ENCODE measurements at places on chromosomes 11 and 22.
A peak's percentile ranks its signal among the peaks of the same experiment; 100 is the strongest.

GRCh38 chr11:45440111-45440510, 154.0 kb upstream of the SYT13 start:
- no peak for DNase-seq

DNA sequence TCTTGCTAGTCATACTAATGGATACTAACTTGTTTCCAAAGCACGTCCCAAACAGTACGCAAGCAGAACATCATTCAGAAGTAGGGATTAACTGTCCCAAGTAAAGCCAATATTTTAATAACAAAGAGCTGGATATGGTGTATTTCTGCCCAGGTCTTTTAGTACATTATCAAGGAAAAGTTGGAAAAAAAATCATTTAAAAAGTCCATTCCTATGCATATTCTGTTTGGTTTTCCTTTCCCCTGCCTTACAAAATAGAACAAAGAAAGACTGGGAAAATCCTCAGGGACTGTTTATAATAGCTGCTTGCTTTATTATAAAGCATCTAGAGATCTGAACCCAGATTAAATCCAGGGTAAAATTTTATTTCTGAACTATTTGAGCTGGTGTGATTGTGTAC, 83.9 kb downstream of the UVRAG start:
- no peak for DNase-seq

DNA sequence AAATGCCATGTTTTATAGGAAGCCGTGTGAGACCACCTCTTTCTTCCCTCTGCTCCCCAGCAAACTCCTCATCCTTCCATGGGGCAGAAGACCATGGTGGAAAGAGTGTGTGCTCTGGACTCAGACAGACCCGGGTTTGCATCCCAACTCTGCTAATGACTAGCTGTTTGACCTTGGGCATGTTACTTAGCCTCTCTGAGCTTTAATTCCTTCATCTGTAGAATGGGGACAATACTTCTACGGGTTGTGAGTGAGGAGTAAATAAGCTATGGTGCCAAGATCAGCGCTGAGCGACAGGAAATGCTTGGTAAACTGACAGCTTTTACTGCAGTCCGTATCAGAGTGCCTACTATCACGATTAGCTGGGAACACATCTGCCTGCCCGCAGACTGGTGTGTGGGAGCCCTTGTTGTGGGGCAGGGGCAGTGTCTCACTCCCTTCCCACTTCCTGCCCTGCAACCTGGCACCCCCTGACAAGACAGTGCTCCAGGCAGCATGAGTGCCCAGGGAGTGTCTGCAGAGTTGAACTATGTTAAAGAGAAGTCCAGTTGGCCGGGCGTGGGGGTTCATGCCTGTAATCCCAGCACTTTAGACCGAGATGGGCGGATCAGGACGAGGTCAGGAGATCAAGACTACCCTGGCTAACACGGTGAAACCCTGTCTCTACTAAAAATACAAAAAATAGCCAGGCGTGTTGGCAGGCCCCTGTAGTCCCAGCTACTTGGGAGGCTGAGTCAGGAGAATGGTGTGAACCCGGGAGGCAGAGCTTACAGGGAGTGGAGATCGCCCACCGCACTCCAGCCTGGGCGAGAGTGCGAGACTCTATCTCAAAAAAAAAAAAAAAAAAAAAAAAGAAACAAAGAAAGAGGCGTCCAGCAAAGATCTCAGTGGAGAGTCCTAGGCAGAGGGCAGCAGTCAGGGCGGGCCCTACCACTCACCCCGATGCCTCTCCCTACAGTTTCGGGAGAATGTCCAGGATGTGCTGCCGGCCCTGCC, 2.2 kb downstream of the SEC14L2 start:
- DNase-seq, result peak; percentile 31

GRCh38 chr11:121661880-121662486, 209.2 kb upstream of the SORL1-AS1 start:
- DNase-seq, result peak; percentile 27

GRCh38 chr11:9688716-9689511, 25.0 kb downstream of the SWAP70 start:
- DNase-seq, result peak; percentile 55

GRCh38 chr11:22337596-22338485, at the start of gene SLC17A6:
Gene SLC17A6 (plus strand): TSS chr11:22338381. CDS start chr11:22338534, 153 bp downstream.
- peak; percentile 32 for DNase-seq

- DNase-seq, result no peak
Observed at GRCh38 chr11:115501893-115502589, 2.2 kb downstream of the CADM1 start.

DNA sequence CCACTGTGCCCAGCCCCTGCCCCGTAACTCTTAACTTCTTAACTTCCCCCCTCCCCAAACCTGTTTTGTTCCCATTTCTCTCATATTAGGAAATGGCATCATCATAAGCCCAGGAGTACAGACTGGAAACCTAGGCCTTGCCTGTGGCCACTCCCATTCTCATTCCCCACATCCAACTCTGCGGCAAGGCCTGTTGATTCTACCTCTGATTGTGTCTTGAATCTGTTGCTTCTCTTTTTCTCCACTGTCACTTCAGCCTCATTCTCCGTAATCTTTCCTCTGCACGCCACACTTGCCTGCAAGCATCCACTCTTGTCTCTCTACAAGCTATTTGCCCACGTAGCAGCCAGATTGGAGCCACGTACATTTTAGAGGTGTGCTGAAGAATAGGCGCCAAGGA, 25.2 kb downstream of the SGSM3 start:
- DNase-seq, result no peak

DNA sequence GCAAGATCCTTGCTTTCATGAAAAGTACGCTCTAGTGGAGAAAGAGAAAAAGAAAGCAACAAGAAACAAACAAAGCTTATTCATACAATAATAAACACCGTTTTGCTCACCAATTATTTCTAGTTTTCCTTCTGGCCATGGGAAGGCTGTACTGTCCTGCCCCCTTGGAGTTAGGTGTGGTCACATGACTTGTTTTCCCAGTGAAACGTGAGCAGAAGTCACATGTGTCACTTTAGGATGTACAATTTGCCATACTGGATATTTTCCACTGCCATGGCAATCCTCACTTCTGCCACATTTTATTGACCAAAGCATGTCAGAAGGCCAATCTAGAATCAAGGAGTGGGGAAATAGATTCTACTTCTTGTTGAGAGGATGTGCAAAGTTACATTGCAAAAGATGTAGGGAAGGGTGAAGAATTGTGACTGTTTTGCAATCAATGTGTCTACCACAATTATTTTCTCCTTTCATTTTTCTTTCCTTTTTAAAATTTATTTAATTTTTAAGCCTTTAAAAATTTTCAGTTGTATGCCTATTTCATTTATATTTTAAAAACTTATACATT, 24.3 kb upstream of the TRAF6 start:
- no peak for DNase-seq

DNA sequence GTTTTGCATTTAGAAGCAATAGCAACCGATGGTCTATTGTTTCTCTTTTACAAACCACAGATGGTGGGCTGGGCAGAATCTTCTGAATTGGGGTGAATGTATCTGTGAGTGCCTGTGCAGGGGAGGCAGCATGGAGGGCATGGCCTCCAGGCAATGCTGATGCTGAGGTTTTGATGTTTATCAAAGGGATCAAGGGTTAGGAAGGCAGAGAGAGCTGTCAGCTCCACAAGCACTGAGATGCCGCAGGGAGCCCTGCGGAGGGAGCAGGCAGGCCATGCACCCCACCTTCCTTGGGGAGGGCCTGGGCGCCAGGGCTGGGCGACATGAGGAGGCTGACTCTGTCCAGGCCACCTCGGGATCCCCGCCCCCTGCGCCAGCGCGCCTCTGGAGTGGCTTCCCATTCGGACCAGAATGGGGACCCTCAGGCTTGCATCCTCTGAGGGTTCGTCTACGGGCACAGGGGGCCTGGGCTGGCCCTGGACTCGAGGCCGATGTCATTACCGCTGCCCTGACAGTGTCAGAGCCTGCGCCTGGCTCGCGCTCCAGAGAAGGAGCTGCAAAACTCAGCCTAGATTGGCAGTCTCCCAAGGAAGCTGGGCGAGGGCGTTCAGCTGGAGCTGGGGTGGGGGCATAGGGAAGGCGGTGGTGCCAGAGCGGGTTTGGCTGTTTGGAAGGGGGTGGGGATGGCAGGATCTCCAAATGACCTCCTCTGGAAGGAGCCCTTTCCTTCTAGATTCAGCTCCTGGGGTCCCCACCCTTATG, 13.9 kb upstream of the TH start:
- no peak for DNase-seq

- no peak for DNase-seq
Observed at GRCh38 chr11:79393362-79394043, 47.3 kb downstream of the TENM4 start.

DNA sequence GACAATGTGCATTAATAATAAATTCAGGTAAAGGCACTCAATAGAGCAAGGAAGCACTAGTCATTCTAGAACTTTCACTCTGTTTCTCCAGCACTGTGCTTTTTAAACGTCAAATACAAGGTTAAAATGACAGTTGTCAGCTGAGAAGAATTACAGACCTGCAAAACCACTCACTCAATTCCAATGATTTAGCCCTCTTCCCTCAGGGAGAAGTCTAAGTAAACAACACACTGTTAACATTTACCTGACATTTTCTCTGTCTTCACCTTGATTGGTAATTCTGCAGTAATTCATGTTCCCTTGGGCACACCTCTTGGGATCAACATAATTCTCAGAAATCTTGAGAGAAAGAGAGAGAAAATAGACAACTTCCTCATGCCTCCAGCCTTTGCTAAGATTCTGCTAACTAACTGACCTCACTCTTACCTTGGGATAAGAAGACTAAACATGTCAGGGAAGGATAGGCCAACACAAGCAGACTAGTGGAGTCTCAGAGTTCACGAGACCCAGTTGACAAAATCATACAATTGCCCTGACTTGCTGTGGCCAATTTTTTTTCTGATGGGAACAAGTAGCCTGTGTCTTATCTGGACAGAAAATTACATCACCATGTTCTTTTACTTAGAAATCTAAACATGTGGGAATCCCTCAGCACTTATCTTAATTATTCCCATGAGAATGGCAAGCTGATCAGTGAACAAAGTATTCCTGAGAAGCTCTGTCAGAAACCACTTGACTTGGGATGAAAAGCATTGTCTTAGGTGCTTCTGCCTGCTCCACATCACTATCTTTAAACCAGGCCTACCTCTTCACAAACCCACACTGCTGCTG, 516.8 kb upstream of the FAT3 start:
- DNase-seq, result no peak

DNA sequence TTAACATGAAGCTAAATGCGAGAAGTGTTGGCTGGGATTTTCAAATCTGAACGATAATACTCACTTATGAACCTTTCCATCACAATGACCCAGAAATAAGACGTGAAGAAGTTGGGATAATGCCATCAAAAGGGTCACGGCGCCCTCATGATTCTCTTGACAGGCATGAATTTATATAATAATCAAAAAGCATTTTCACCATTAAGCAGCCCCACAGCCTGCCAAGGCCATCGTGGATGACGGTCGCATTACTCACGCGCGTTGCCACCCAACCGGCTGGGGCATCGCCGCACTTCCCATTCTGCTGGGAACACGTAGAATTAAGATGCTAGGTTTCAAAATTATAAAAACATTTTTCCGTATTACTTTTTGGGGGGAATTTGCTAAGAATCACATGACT, 18.9 kb upstream of the GAL start:
- DNase-seq, result no peak

GRCh38 chr22:44389181-44389580, 76.4 kb upstream of the SHISAL1 start:
- DNase-seq, result no peak

DNA sequence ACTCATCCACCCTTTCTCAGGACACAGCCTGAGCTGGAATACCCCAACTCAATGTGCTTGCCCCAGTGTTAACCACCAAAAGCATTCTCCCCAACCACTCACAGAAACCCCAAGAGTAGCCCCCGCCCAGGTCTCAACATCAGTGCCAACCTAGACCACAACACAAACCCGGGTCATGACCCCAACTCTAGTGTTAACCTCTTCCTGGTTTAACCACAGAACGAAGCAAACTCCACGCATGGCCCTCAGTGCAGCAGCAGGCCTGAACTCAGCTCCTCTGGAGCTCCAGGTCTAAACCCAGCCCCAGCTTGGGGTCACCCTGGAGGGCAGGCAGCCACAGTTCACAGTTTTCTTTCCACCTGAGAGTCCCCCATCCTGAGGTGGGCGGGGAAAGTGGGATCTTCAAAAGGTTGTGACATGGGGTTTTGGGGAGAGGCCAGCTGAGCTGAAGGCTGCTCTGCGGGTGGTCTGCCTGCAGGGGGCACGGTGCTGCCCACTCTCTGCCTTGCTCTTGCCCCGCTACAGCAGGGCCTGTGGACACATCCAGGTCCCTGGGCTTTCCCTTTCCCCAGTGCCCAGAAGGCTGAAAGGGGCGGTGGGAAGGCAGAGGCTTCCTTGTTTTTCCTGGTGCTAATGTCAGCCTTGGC, 37.9 kb downstream of the NECTIN1 start:
- no peak for DNase-seq

GRCh38 chr11:66287211-66287888, 1.6 kb downstream of the YIF1A start:
- no peak for DNase-seq

DNA sequence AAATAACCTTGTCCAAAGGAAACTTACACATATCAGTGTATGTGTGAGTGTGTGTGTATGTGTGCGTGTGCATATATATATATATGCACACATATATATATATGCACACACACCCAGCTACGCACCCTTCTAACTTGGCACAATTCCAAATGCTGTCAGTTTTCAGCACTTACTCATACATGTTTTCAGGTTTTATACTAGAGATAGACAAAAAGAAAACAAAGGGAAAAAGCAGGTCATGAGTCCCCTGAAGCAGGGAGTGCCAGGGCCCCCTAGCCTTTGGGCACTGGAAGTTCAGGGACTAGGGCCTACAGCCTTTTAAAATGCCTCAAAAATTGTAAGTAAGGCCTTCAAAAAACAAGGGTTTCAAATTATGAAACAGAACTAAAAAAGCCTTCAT, 265.4 kb downstream of the CADM1 start:
- peak; percentile 14 for DNase-seq

DNA sequence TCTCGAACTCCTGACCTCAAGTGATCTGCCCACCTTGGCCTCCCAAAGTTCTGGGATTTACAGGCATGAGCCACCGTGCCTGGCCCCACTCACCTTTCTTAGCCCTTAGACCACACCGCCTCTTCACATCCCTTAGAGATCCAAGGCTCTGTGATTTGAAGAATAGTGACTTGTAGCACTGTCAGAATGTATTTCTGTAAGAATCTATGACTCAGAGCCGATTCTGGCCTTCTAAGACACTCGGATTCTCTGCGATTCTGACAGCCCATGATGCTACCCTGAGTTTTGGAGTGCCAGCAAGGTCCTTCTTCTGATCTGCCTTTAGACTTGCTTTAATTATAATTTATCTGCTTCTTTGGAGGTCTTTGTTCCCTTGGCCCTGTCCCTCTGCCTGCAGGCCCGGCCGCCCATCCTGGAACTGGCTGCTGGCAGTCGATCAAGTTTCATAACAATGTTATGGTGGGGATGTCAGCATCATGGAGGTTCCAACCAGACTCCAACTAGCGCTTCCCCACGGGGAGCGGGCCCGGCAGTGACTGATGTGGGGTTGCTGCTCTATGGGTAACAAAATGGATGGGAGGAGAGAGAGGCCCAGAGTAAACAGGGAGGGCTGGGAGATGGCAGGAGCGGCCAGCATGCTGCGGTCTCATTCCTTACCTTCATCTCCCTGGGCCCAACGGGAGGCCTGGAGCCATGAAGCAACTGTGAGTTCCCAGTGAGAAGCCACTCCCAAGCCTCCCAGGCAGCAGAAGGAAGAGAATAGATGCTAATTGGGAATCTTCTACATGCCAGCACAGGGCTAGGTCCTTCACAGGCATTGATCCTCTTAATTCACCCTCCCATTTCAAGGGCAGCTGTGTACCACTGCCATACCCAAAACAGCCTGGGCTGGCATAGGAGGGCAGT, 55.7 kb upstream of the RASD2 start:
- DNase-seq, result no peak

- DNase-seq, result no peak
Observed at GRCh38 chr11:17478070-17478469, 1.4 kb upstream of the ABCC8 start.

- DNase-seq, result no peak
Observed at GRCh38 chr22:47307822-47308221, 545.4 kb downstream of the TBC1D22A start.
